ENCODE measurements at places on chromosomes 5 and 9.

GRCh38 chr5:142753116-142753631 lies 17.0 kb upstream of the ARHGAP26 start:
- no peak for DNase-seq

DNA sequence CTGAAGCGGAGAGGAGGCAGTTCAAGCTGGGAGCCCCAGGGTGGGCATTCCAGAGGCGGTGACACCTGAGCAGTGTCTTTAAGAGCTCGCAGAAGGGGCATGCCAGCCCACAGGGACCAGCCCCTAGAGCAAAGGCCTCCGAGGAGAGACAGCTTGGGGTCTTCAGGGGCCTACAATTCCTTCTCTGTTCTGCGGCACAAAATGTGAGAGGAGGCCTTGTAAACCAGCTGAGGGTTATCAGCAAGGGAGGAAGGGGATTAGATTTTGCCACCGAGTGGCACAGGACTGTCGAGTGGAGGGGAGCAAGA lies 505 bp upstream of the SIGMAR1 start:
- DNase-seq, result no peak

GRCh38 chr9:126617823-126618165 lies 4.1 kb downstream of the LMX1B start:
- no peak for DNase-seq

DNA sequence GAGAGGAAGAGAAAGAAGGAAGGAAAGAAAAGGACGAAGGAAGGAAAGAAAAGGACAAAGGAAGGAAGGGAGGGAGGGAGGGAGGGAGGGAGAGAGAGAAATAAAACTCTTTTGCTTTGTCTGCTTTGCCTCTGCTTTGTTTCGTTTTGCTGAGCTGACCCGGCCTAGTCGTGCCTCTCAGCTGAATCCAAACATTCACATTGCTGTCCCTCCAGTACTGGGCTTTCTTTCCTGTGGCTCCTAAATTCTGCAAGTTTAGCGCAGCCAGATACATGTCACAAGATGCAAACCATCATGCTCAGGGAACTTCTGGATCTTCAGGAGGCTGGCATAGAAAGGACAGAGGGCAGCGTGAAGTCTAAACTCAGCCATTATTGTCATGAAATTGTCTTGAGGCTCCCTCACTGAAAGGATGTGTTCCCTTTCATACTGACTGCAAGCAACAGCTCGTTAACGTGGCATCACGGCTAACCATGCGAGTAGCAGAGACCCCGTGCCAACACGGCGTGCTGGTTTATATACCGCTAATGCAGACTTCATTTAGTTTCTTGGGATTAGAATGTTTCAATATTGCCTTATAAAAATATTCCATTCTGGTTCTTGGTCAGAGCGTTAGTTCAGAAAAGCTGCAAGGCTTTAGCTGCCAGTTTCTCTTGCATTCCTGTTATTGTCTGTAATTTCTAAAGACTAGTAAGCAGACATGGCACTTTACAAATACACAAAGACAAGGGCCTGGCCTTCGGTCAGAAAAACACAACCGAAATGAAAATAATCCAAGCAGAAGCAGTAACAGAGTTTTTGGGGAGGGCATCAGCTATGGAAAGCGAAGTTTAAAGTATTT lies 94.2 kb downstream of the TMEM174 start:
- no peak for DNase-seq

- DNase-seq, result no peak
Observed at GRCh38 chr9:134215420-134215698, 51.0 kb upstream of the RNU6ATAC start.

DNA sequence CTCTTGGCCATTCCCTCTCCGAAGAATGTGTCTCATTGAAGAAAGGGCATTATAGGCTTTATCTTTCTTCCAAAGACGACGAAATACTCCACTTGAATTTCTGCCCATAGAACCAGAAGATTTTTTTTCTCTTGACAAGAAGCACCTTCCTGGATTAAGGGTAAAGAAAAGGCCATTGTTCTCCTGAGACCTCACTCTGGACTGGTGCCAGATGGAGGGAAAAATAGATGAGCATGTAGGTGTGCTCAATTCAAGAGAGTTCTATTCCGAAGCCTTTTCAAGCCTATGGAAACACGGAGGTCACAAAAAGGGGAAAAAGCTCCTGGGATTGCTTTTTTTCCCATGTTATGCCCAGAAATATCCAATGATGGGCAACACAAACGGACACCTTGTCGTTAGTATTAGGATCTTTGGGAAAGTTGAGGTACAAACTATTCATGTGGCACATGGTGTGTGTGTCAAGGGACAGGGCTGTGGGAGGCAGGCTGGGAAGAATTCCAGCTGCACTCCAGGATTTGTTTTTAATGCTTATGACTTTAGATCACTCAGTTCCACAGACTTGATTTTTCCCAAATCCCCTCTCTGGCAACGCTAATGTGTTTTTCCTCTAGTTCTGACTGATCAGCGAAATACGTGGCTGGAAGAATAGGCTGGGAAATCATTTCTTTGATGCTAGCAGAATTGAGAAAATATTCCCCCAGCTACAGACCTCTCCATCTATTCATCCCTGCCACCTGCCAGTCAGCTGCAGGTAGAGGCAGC lies 89.9 kb downstream of the SIL1 start:
- peak; percentile 93 for DNase-seq

GRCh38 chr9:126494264-126494663 lies 119.5 kb upstream of the LMX1B start:
- no peak for DNase-seq

GRCh38 chr5:17398431-17398830 lies 99.6 kb upstream of the TAF11L2 start:
- DNase-seq, result no peak

DNA sequence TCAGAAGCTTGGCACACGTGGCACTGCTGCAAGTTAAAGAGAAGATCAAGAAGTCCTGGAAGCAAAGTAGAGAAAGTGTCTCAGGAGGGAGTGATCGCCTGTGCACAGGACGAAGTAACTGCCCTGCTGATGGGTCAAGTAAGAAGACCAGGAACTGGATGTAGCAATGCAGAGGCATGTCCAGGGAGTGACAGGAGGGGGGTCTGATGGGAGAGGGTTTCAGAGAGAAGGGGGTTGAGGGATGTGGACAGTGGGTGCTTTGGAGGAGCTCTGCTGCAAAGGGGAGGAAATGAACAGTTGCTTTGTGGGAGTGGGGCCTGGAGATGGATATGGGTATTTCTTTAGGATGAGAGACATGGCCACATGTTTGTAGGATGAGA lies 60.2 kb upstream of the PHYKPL start:
- no peak for DNase-seq

DNA sequence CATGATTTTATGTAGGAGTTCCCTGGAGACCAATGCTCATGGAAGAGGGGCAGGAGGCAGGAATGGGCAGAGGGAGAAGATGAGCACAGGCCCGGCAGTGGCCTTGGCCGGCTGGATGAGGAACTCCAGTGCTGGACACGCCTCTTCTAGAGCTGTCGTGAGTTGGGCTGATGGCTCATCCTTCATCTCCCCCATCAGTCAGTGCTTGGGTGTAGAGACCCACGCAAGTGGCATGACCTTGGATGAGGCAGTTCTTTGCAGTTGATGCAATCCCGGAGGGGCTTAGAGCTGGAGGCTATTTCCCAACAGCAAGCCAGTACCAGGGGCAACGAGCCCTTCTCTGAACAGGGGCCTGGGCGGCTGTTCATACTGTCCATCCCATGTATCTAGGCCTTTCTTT lies 25.5 kb upstream of the ARAP3 start:
- DNase-seq, result no peak

- no peak for DNase-seq
Observed at GRCh38 chr5:9197881-9198260, 348.0 kb downstream of the SEMA5A start.

DNA sequence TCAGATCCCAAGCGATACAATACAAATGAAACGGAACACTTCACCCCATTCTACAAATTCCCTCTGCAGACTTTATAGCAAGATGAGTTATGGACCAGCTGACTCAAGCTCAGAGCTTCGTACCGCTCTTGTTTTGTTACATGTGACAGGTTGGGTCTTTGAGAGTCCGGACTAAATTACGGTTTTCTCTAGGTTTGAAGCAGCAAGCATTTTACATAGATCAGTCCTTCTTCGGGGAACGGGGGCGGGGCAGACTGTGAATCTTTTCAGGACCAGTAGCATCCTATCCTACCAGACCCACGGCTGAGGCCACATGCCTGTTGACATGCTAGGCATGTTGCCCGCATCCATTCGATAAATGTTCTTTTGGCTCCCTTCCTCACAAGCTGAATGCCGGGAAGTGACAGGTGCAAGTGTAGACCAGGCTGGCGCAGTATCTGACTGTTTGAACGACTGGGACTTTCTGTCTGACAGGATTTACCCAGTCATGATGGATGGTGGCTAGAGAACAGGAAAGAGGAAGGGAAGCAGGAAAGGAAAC lies 811.0 kb upstream of the GRAMD2B start:
- peak; percentile 99 for DNase-seq

DNA sequence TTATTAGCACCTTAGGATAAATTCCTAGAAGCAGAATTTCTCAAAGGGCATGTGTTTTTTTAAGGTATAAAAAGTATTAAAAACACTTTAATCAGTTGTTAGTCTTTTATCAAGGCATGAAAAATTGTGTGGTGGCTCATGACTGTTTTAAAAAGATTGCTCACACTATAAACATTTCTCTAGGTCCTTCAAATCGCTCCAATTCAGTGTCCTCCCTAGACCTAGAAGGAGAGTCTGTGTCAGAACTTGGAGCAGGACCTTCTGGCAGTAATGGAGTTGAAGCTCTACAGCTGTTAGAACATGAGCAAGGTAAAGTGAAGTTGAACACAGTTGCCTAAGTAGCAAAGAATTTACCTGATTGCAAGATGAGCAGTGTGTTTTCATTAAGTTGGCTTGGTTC lies 62.0 kb downstream of the GAPVD1 start:
- no peak for DNase-seq

- no peak for DNase-seq
Observed at GRCh38 chr5:1484730-1485578, 38.8 kb downstream of the LPCAT1 start.

DNA sequence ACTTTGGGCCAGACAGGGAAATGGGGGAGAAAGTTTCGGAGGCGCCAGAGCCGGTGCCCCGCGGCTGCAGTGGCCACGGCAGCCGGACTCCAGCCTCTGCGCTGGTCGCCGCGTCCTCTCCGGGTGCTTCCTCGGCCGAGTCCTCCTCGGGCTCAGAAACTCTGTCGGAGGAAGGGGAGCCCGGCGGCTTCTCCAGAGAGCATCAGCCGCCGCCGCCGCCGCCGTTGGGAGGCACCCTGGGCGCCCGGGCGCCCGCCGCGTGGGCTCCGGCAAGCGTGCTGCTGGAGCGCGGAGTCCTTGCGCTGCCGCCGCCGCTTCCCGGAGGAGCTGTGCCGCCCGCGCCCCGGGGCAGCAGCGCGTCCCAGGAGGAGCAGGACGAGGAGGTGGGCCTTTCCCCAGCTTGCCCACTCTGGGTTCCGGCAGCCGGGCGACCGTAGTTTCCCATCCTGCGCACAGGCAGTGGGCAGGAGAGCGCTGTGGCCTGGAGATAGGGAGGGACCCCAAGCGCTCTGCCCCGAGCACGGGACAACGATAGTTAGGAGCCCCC lies 516 bp downstream of the MAST4 start:
- DNase-seq, result peak; percentile 82

- no peak for DNase-seq
Observed at GRCh38 chr5:113652161-113652560, 138.7 kb downstream of the YTHDC2 start.

GRCh38 chr9:32989660-32990059 lies 11.8 kb downstream of the APTX start:
- DNase-seq, result no peak

- peak; percentile 69 for DNase-seq
Observed at GRCh38 chr9:81819859-81820546, 108.2 kb upstream of the SPATA31D4 start.

GRCh38 chr5:157520911-157521703 lies 54.5 kb downstream of the ADAM19 start:
- no peak for DNase-seq

GRCh38 chr9:88889386-88889785 lies 101.9 kb upstream of the S1PR3 start:
- DNase-seq, result no peak

GRCh38 chr5:151937851-151938250 lies 13.2 kb upstream of the GLRA1 start:
- DNase-seq, result no peak

DNA sequence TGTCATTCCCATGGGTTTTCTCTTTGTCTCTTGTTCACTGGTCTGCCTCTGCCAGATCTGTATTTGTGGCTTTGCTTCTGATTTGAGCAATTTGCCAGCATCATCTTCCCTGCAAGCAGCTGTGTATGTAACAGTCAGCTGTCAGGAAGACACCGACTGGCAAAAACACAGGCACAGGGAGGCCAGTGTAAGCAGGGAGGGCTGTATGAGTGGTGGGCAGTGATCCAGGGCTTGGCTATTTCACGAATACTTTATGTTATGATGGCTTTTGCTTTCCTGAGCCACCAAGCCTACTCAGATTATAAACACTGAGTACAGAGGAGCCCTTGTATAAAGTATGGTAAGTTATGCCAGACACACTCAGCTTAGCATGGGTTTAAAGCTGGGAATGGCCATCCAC lies 11.6 kb downstream of the BNIP1 start:
- no peak for DNase-seq

GRCh38 chr5:178785999-178786398 lies 55.5 kb upstream of the ZNF354A start:
- DNase-seq, result no peak

GRCh38 chr5:116303810-116304209 lies 219.0 kb downstream of the COMMD10 start:
- DNase-seq, result peak; percentile 97

- DNase-seq, result no peak
Observed at GRCh38 chr5:151081431-151082281, 822 bp upstream of the TNIP1 start.

DNA sequence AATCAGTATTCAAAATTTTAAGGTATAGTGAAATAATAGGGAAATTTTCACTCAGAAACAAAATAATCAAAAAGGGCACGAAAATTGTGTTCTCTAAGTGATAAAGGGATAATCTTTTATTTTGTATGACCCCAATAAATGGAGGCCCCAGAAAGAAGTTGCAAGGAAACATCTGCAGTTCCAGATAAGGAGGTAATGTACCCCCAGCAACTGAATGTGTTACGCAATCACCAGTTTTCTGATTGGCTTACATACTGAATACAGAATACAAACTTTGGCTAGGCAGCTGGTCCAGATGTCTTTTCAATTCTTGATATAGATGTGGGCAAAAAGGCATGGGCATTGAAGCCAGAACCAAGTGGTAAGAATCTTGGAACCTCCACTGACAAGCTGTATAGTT lies 1.7 kb upstream of the TOPORS start:
- DNase-seq, result peak; percentile 3

- DNase-seq, result no peak
Observed at GRCh38 chr5:168055961-168056360, 235.5 kb upstream of the WWC1 start.

DNA sequence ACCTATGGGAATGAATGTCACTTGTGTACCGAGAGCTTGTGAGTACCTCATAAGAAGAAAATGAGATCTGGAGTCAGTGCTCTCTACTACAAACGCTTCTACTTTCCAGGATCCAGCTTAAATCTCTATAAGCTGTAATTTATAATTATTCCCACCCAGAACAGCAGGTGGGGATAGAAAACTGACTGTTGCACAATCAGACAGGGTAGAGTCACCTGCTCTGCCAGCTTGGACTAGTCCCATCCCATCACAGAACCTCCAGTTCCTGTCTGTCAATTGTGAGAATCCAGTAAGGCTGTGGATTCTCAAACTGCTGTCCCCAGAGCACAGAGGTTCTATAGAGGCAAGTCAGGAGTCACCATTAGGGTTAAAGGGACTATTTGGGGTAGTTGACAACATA lies 2.0 kb downstream of the SPINK7 start:
- peak; percentile 24 for DNase-seq

GRCh38 chr5:149388498-149389190 lies 9.6 kb upstream of the IL17B start:
- no peak for DNase-seq
